Calu3 (cell line): ENCODE measurements at places on chromosomes 16 and 17. TPM values are rescaled to one million over a fixed set of nuclear protein-coding genes. Genes with fewer than 3 reads are reported as not detected.

The GRAPL gene
- not detected in 2 replicates for total RNA-seq

The CA4 gene
- total RNA-seq: 0.78 and 1.1 TPM in 2 replicates

The TSPAN10 gene
- total RNA-seq: 2.9 and 4.2 TPM in 2 replicates

The ZNF385C gene
- total RNA-seq: 4.0 and 6.3 TPM in 2 replicates

The P2RX1 gene
- not detected in 2 replicates for total RNA-seq

The HSF4 gene
- 57.1 and 60.7 TPM in 2 replicates for total RNA-seq
